ENCODE measurements at places on chromosomes 3 and 15.

DNA sequence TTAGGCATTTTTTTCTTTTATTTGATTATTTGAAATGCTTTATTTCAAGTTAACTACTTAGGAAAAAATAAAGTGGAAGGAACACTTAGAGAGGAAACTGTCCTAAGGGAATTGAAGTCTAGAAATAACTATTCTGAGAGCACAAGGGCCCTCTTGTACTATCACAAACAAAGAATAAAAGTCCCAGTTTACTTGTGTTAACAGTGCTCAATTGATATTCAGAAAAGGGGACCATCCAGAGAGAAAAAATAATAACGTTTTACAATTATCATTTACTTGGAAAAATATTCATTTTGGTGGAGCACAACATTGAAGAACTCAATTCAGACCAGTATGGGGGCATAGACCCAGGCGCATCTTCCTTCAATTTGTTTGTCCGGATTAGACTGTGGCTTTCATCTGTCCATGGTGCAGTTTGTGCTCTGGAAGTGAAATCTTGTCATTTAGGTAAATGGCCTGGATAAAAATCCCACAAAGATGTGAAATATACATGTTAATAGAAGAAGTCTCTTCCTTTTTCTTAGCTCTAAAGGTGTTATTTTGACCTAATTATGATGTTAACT is 54.5 kb upstream of the SAMMSON start:
- DNase-seq, result no peak

GRCh38 chr15:67948215-67948614 is 105.9 kb upstream of the PIAS1 start:
- no peak for DNase-seq

- DNase-seq, result no peak
Observed at GRCh38 chr3:7275396-7275795, 414.5 kb downstream of the GRM7 start.

- no peak for DNase-seq
Observed at GRCh38 chr15:52503788-52504496, 24.7 kb downstream of the MYO5A start.

GRCh38 chr15:81880314-81880713 is 165.5 kb downstream of the MEX3B start:
- no peak for DNase-seq

DNA sequence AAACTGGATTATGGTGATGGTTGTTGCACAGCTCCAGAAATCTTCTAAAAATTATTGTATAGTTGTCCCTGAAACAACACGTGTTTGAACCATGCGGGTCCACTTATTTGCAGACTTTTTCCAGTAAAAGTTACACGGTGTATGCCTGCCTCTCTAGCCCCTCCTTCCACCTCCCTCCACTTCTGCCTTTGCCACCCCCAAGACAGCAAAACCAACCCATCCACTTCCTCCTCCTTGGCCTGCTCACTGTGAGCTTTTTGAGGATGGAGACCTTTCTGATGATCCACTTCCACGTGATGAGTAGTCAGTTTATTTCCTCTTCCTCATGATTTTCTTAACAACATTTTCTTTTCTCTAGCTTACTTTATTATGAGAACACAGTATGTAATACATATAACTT is 5.4 kb downstream of the CYFIP1 start:
- DNase-seq, result no peak

DNA sequence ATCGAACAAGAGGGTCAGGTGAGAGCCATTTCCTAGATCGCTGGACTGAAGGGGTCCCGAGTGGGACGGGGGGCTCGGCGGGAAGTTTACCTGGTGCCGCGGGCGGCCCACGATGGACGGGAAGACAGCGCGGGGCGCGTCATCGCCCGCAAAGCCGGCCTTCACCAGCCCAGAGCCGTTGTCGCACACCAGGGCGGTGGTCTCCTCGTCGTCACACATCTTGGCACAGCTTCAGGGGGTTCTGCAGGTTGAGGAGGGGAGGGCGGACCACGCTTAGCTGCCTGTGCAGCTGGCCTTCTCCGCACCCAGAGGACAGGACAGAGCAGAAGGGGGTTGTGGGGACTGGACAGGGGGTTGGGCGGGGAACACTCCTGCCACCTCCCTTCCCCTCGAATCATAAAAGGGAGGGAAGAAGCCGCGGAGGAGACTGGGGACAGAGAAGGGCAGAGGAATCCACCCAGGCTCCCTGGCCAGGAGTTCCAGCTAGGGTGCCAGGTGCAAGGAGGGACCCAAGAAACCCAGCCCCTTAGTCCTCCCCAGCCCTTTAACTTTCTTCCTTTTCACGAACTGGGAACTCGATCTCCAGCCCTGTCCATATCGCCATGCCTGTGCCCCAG is 651 bp downstream of the ACTC1 start:
- DNase-seq, result no peak

DNA sequence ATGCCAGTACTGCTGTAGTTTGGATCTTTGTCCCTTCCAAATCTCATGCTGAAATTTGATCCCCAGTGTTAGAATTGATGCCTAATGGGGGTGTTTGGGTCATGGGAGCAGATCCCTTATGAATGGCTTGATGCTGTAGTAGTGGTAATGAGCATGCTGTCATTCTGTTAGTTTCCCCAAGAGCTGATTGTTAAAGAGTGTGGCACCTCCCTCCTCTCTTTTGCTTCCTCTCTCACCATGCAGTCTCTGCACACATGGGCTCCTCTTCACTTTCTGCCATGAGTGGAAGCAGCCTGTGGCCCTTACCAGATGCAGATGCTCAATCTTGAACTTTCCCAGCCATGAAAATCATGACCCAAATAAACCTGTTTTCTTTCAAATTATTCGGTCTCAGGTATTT is 141.3 kb upstream of the DPPA4 start:
- DNase-seq, result no peak

DNA sequence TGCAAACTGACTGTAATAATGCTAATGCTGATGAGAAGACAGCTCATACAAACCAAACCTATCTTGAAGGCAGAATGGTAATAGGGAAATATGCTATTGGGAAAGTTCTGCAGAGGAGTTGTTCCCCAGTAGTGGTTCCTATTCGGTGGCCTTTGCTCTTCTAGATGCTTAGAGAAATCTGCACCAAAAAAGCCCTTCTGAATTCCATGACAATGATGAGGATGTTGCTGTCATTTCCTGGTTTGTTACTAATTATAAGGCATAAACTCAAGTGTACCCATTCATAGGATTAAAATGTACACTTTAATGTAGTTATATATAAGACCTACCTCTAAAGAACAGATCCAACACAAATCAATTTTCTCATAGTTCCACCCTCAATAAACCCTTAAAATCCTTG is 30.1 kb downstream of the TOMM70 start:
- no peak for DNase-seq

- no peak for DNase-seq
Observed at GRCh38 chr3:2158828-2159227, 60.2 kb downstream of the CNTN4 start.

- DNase-seq, result no peak
Observed at GRCh38 chr15:43251185-43251870, 15.4 kb downstream of the TGM5 start.

GRCh38 chr3:144760831-144761230 is 789.2 kb downstream of the DIPK2A start:
- no peak for DNase-seq

GRCh38 chr3:23830869-23831484 is 25.2 kb downstream of the UBE2E1 start:
- no peak for DNase-seq

DNA sequence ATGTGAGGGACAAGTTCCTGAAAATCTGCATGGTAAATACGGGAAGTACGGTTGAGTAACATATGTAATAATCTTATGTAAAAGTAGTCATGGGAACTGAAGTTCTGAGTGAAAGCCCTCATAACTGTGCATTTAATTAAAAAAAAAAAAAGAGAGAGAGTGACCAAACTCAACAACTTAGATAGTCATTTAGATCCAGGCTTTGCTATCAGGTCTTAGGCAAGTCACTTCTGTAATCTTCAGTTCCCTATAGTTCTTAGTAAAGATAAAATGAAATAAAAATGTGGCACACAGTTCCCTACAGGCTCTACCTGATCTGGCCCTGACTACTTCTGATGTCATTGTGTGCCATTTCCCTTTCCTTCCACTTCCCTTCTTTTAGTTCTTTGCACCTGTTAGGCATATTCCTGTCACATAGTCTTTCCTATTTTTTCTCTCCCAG is 15.0 kb downstream of the RNF111 start:
- no peak for DNase-seq

- DNase-seq, result no peak
Observed at GRCh38 chr3:120113128-120114116, 19.2 kb upstream of the GSK3B start.

DNA sequence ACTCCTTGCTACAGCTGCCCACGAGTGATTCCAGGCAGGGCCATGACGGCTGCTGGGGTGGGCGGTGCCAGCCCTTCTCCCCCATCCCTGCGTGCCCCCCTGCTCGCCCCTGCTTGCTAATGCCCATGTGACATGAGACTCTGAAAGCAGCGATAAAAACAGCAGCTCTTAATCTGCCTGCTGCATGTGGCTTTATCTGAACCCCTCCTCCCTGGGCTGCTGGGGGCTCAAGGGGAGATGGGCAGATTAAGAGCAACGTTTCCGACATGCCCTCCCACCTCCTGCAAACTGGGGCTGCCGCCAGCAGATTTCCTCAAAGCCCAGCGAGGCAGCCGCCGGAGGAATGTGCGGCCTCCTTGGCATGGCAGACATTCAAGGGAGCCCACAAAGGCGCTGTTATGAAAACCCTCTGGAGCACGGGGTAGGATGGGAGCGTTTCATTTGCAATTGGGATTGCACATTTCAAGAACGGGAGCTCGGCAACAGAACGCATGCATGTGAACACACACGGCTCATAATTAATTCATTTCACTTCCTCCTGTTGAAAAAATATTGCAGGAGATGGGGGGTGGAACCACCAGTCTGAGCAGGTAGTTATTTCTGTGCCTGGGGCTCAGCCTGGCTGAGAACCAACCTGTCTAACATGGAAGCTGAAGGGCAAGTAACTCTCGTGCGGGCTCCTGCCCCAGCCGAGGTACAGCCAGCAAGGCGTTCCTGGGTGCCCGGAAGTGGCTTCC is 504.2 kb upstream of the PROK2 start:
- no peak for DNase-seq

DNA sequence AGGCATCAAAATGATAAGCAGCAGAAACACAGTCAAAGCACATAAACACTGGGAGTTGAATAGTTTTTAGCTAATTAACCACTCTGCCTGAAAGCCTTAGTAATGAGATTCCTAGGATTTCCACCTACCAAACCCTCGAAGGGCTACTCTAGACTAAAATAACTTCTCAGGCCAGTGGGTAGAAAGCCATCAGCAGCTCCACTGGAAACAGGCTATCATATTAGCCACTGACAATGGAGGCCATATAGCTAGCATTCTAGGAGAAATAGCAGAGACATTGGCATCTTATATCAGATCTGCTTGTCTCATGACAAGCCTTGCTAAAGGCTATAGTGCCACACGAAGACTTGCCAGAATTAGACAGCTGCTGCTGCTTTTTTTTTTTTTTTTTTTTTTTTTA is 4.5 kb upstream of the CAPN3 start:
- no peak for DNase-seq

DNA sequence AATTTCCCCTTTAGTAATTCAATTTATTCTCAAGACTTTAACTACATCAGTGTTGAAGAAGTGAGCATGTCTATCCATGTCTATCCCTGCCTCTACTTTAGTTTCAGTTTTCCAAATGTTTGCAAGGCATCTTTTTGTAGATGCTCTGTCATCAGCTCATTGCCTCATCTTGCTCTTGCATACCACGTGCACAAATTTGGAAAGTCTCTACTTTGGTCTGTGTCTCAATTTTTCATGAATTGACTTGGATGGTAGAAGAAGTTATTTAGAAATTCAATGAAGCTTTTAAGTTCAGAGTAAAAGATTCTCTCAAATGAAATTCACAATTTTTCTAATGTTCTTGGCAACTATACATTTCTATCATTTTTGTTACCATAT is 55.3 kb downstream of the CLDN1 start:
- DNase-seq, result no peak

GRCh38 chr15:99282586-99282985 is 31.3 kb downstream of the LRRC28 start:
- DNase-seq, result no peak

DNA sequence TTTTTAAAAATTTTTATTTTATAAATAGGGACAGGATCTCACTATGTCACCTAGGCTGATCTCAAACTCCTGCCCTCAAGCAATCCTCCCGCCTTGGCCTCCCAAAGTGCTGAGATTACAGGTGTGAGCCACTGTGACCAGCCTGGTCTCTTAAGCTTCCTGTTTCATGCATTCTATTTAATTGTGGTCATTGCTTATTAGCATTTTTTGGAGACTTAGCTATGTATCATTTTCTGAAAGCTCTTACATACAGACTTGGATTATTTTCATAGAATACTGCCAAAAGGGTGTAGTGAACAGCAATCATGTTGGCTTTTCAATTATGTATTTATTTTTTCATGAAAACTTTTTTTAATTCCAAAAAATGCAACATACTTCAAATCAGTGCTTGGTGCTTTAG is 51.5 kb upstream of the DCUN1D1 start:
- DNase-seq, result no peak

DNA sequence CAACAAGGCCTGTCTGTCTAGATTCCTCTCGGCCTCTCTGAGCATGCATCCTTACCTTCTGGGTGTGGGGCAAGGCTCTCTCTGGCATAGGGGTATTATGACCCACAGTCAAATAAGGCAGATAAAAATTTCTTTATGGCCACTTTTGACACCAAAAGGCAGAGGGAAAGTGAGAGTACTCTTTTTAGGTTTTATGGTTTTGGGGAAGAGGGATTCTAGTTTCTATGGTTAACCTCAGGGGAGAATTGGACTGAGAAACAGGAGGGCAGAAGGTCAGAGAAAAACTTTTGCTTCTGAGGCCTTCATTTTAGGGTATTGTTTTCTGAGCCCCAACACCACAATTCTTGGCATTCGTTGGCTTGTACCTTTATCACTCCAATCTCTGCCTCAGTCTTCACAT is 70.0 kb upstream of the CCDC54 start:
- DNase-seq, result no peak

DNA sequence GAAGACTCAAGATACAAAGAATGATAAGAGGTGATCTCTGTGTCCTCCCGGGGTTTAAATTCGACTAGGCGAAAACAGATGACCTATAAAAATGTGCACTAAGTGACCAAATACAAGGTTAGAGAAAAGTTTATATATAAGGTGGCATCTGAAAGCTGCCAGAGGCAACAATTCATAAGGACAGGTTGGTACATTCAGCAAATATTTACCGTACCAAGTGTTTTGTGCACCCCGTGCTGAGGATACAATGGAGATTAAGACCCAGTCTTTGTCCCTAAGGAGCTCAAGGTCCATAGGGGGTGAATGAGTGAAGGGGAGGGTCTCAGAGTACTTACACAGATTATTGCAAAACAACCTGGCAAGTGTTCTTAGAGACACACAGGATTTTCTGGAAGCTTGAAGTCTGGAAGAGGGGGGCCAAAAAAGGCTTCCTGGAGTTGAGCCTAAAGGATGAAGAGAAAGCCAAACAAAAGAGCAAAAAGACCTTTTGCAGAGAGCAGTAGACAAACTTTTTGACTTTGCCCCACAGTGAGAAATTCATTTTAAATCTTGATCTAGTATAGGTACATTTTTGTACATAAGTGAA is 71.4 kb upstream of the LRIG1 start:
- no peak for DNase-seq

- DNase-seq, result no peak
Observed at GRCh38 chr3:25156626-25157025, 271.4 kb upstream of the RARB start.

GRCh38 chr3:81920816-81921215 is 159.4 kb upstream of the GBE1 start:
- no peak for DNase-seq

GRCh38 chr3:158101335-158102241 is 4.6 kb downstream of the SHOX2 start:
- DNase-seq, result no peak

GRCh38 chr3:86673991-86674390 is 317.0 kb downstream of the VGLL3 start:
- DNase-seq, result no peak

- DNase-seq, result no peak
Observed at GRCh38 chr3:176106380-176106779, 1090.9 kb downstream of the TBL1XR1 start.
